Activated CD4-positive, alpha-beta T cell treated with anti-CD3 and anti-CD28 coated beads for 36 hours (primary cell): ENCODE measurements at places on chromosomes 2 and 18. TPM values are rescaled to one million over a fixed set of nuclear protein-coding genes. Genes with fewer than 3 reads are reported as not detected.
A peak's percentile ranks its signal among the peaks of the same experiment; 100 is the strongest.

DNA sequence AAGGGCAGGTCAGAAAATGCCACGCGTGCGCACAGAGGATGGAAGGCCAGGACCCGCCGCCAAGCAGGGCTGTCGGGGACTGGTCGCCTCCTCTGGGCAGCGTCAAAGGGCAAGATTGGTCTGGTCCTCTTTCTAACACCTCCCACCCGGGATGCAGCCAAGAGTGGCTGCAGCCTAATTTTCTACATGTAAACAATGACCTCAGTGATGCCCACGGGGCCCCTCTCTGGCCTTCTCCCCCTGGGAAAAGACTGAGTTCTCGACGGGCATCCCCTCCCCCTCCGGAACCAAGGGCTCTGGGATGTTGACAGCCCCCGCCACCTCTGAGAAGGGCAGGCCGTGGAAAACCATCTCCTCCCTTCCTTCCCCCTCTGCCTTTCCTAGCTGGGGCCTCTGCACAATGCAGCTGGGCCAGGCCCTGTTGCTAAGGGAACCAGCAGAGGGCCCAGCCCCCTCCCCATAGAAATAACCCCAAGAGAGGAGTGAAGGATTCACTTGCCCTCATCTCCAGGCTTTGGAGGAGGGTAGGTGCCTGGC, 80.0 kb upstream of the ZNF532 start:
- DNase-seq: no peak

- DNase-seq: peak; percentile 22
Measured at GRCh38 chr2:101047075-101047766, 45.1 kb downstream of the RPL31 start.

GRCh38 chr2:223599640-223600380, 2.4 kb downstream of the SCG2 start:
- DNase-seq: no peak

DNA sequence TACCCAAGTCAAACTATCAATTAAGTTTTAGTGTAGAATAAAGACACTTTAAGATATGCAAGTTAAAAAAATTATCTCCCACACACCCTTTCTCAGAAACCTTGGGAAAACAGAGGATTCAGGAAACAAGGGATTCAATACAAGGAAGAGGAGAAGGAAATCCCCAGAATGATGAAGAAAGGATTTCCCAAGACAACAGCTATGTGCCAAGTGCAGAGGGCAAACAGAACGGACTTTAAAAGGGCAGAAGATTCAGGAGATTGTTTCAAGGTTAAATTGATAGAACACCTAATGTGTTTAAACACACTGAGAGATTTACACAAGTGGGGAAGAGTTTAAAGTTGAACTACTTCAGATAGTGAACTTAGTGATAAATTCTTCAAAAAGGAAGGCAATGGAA, 71.5 kb upstream of the EPAS1 start:
- DNase-seq: no peak

DNA sequence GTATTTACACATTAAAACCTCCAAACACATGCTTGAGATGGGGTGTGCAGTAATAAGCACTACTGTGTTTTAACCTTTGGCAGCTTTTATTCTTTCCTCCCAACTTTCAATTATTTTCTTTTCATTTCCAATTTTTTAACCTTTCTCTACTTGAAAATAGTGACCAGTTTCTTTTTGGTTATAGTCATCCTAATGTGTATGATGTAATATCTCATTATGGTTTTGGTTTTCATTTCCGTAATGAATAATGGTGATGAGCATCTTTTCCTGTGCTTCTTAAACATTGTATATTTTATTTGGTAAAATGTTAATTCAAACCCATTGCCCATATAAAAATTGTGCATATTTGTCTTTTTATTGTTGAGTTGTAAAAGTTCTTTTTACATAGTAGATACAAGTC, 103.5 kb downstream of the BMPR2 start:
- DNase-seq: no peak

DNA sequence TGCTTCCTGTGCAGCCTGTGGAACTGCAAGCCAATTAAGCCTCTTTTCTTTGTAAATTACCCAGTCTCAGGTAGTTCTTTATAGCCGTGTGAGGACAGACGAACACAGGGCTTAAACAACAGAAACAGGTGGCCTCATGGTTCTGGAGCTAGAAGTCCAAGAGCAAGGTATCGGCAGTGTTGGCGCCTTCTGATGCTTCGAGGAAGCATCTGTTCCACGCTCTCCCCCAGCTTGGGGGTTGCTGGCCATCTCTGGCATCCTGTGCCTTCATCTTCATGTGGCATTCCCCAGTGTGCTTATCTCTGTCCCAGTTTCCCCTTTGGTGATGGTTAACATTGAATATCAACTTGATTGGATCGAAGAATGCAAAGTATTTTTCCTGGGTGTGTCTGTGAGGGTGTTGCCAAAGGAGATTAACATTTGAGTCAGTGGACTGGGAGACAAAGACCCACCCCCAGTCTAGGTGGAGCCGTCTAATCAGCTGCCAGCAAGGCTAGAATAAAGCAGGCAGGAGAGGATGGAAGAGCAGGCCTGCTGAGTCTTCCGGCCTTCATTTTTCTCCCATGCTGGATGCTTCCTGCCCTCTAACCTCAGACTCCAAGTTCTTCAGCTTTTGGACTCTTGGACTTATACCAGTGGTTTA, 287.6 kb downstream of the PHLPP1 start:
- no peak for DNase-seq

- DNase-seq: no peak
Measured at GRCh38 chr2:63992061-63992685, 27.1 kb downstream of the VPS54 start.

GRCh38 chr18:62404881-62405280, 79.8 kb downstream of the TNFRSF11A start:
- DNase-seq: no peak

GRCh38 chr2:168116448-168116847, 130.9 kb downstream of the STK39 start:
- DNase-seq: no peak

GRCh38 chr18:45384962-45385315, 230.3 kb upstream of the SLC14A2 start:
- no peak for DNase-seq

GRCh38 chr2:96265349-96265839, 403 bp downstream of the TMEM127 start:
- peak; percentile 58 for DNase-seq

- DNase-seq: no peak
Measured at GRCh38 chr2:53584986-53585385, 182.6 kb upstream of the CHAC2 start.

GRCh38 chr2:150188177-150188576, 299.3 kb downstream of the RND3 start:
- no peak for DNase-seq

- DNase-seq: no peak
Measured at GRCh38 chr2:97688062-97688827, 18.7 kb downstream of the C2orf92 start.

DNA sequence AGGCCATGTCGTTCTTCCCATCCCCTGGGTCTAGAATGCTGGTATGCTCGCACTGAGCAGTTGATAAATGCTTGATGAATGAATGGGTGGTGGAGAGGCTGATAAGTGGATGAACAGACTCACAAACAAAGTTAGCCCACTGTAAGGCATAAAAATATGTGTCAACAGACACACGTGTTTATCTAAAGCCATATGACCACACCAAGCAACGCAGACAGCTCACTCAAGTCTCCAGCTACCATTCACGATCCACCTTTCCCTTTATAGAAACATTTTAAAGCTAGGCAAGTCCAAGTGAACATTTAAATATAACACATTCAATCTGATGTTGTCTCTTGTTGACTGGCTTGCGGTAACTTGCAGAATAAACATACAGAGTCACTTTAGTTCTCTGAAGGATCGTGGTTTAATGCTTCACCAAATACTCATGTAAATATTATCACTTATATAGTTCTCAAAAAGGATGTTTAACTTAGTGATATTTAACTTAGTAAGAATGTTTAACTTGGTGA, 105.5 kb downstream of the NOL10 start:
- no peak for DNase-seq

Gene COL4A3
- not detected for total RNA-seq

Gene CXCR4
- 75.4 TPM for total RNA-seq

Gene CCBE1
- not detected for total RNA-seq

Gene ACP1
- 136 TPM for total RNA-seq

Gene PAX3
- total RNA-seq: not detected

Gene REEP1
- total RNA-seq: 0.30 TPM

Gene POTEE
- total RNA-seq: 0.50 TPM
